ENCODE measurements at places on chromosomes 3 and 15.

GRCh38 chr3:116018646-116019045 lies 395.3 kb downstream of the GAP43 start:
- DNase-seq: no peak

- DNase-seq: no peak
These were observed 152.0 kb downstream of the KLHL25 start for GRCh38 chr15:85642693-85643066.

DNA sequence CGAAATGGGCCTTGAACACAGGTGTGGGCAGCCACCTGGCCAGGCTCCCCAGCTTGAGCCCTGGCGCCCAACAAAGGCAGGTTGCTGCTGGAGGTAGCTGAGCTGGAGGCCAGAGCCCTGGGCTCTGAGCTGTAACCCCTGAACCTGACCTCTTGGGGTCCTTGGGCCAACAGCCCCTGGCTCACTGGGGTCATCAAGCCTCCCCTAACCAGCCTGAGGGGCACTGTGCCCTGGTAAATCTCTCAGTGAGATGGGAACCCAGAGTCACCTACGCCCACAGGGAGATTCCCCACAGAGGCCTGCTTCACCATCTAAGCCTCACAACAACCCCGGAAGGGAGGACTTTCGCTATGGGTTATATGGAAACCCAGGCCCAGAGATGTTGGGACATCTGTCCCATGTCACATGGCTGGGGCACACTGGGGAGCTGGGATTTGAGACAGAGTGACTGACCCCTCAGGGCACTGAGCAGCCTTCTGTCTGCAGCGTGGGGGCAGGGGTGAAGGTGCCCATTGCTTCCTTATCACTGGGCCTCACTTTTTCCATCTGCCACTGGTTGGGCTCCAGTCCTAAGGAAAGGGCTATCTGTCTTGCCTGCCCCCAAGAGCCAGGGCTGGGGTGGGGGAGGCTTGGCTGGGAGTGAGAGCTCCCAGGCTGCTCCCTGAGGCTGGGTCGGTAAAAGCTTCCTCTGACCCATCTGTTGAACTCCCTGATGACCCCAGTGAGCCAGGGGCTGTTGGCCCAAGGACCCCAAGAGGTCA lies 59.1 kb downstream of the IQSEC1 start:
- no peak for DNase-seq

- no peak for DNase-seq
These were observed 31.7 kb upstream of the UTS2B start for GRCh38 chr3:191362037-191362436.

All from kidney epithelial cell (primary cell).